Peyer's patch (tissue), 4 donors: ENCODE measurements at places on chromosomes 2 and 18. TPM values are rescaled to one million over a fixed set of nuclear protein-coding genes. Genes with fewer than 3 reads are reported as not detected.

GRCh38 chr2:57868619-57869139 is 177.9 kb upstream of the VRK2 start:
- DNase-seq, result no peak

DNAJC5G gene
- 4.3 TPM for total RNA-seq

GRCh38 chr2:241249654-241250053 is 61.2 kb downstream of the ANO7 start:
- no peak for DNase-seq

- DNase-seq, result no peak
Observed at GRCh38 chr2:8529706-8530277, 152.1 kb upstream of the ID2 start.
